ENCODE measurements at places on chromosomes 5 and 9.

DNA sequence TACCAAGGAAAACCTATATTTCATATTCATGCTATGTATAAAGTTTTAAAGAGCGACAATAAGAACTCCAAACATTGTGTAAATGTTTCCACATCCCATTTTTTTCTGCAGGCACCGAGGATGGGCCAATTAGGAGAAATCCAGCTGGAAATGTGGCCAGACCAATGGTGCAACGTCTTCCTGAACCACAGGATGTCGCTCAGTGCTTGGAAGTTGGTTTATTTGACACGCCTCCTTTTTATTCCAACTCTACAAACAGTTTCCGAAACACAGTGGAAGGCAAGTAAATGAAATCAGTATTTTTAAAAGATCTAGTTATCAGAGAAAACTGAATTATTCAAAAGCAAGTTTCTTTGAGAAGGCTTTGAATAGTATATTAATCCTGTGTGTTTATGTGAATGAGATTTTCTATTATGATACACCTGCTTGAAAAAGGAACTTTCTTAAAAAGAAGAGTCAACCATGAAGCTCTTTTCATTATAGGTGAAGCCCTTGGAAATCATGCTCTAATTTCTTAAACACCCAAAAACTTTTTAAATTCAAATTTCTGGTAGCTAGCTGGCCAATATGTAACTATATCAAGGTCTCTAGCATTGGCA lies 9.1 kb downstream of the TYRP1 start:
- no peak for DNase-seq

DNA sequence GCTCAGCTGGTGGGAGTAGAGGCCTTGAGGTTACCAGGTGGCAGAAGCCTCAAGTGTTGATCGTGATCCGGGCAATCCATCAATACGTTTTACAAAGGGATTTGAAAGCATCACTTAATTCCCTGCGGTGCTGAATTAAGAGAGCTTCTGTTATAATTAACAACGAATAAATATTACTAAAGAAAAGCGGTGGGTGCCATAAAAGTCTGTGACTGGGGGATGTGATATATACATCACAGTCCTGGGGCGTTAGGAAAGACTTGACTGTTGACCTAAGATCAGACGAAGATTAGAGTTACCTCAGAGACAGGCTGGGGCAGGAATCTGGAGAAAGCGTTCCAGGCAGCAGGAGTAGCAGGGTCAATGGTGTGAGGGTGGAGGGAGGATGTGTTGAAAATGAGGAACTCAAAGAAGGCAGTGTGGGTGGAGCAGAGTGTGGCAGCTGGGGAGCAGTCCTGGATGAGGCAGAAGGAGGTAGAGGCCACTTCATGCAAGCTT lies 6.7 kb upstream of the C5orf63 start:
- no peak for DNase-seq

- DNase-seq, result no peak
Observed at GRCh38 chr5:122877518-122877917, 32.1 kb downstream of the SNX24 start.

DNA sequence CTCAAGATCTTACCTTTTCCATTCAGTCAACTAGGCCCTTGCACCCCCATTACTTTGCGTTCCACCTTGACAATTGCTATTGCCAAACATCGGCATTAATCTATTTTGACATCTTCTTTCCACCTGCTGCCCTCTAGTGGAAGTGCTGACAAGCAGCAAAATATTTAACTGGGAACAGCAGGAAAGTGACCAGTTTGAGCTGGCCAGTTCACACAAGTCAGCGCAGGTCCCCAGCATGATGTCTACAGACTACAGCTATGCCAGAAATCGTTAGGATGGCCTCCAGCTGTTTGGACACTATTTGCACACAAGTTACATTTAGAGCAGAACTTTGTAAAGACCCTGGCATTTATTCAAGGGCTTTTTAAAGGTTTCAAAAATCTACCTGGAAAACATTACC lies 160.1 kb downstream of the GHR start:
- DNase-seq, result peak; percentile 45

GRCh38 chr5:58054018-58054417 lies 405.9 kb downstream of the PLK2 start:
- DNase-seq, result no peak

DNA sequence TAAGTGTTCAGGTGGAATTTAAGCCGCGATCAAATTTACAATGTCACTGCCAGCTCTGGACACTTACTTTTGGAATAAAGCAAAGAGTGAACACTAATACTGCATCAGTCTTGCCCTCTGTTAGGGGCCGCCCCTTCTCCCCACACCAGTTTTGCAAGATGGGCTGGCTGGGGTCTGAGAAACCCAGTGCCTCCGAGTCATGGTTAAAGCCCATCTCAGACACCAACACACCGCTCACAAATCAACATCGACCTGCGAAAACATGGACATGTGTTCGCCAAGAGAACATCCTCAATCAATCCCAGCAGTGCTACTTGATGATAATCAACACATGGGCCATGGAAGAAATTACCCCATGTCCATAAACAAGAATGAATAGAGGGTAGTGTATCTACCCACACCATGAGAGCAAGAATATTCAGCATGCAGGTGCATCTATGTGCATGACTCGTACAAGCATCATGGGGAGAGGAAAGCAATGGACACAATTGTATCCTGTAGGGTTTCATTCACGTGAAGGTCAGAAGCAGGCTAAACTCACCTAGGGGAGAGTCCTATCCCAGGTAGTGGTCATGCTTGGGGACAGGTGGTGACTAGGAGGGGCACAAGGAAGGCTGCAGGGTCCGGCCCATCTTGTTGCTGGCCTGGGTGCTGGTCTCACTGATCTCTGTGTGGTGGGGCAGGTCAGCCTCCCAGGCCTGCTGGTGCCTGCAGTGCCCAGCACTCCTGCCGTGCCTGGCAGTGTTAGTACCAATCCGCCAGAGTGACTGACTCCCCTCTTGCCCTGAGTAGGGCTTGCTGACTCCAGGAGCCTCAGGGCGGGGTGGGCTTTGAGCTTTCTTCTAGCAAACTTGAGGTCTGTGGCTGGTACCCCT lies 5.0 kb downstream of the S1PR3 start:
- no peak for DNase-seq

DNA sequence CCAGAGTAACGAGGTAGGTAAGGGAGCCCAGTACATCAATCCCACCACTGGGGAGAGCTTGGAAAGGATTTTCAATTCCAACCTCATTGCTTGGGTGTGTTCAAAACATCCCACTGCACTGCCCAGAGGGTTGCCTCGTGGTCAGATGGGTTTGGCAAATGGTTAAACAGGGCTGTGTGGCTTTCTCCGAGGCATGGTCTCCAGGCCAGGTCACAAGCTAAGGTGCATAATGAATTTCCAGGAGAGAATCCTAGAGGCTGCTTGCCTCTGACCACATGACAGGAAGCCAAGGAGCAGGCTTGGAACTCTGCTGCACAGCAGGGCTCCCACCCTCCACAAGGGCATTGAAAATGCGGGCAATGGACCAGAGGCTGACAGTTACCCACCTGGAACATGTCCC lies 51.6 kb downstream of the DAP start:
- no peak for DNase-seq

DNA sequence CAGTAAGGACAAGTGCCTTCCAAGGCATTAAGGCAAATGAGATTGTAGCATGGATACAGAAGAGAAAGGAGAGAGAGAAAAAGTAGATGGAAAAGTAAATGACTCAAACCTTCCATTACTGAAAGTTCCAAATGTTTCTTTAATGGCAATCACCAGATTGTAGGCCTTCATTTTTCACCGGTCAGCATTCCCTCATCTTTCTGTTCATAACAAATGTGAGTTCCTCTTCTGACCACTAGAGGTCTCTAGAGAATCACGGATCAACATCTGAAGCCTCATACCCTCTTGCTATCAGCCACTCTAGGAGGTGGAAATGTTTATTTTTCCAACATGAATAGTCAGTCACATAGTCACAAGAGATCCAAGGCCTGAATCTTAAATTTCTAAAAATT lies 73.6 kb upstream of the RPS23 start:
- peak; percentile 18 for DNase-seq

DNA sequence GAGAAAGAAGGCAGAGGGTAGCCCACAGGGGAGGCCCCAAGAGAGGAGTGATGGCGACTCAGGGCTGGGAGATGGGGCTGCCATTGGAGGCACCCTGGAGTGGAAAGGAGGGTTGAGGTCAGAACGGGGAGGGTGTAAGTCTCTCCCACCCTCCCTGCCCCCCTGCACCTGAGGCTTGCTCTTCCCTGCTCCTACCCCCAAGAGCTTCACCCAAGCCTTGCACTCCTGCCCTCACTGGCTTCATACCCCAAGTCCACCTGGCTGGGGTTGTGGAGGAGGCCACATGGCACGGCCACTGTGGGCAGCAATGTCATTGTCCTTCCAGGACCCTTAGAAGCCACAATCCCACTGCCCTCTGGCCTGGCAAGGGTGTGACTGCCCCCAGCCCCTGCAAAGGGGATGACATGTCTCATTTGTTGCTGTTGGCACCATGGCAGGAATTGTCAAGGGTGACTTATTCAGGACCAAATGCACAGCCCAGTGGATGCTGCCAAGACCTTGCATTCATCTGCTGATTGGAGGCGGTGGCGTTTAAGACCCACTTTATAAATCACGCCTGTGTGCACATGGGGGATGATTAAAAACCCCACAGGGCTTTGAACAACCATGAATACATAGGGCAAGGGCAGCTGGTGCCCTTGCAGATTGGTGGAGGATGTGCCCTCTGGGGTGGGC lies 47.6 kb upstream of the RNU6ATAC start:
- no peak for DNase-seq

GRCh38 chr5:150323092-150323491 lies 20.4 kb upstream of the ARSI start:
- DNase-seq, result no peak

DNA sequence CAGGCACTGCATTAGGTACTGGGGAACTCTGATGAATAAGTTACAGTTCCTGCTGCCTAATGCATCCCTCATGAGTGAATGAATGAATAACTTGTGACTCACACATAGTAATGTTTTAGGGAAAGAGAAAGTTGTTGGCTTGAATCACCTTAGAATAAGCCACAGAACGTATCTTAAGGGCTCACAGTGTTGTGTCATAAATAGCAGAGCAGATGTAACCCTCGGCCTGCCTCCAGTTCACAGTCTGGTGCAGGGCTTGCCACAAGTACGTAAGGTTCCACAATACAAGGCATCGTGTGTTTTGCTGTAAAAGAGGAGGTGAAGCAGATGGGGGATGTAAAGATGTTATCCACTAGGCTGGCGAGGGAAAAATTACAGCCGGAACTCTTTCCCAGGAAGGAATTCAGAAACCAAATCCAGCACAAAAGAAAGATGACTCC lies 218.7 kb downstream of the TRPM3 start:
- no peak for DNase-seq

DNA sequence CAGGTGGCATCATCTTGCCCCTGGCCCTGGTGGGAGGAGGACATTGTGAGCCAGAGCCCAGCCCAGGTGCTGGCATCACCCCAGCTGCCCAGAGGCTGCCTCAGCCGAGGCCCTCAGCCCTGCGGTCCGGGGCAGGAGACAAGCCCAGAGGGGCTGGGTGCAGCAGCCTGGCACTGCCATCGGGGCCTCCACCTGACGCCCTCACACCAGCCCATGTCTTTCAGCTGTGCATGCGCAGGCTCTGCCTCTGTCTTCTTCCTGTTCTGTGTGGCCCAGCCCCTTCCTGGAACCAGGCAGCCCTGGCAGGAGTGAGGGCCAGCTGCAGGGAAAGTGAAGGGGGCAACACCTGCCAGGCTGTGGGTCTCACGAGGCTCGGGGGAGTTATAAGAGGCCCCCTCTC lies 4.8 kb upstream of the CEL start:
- no peak for DNase-seq

DNA sequence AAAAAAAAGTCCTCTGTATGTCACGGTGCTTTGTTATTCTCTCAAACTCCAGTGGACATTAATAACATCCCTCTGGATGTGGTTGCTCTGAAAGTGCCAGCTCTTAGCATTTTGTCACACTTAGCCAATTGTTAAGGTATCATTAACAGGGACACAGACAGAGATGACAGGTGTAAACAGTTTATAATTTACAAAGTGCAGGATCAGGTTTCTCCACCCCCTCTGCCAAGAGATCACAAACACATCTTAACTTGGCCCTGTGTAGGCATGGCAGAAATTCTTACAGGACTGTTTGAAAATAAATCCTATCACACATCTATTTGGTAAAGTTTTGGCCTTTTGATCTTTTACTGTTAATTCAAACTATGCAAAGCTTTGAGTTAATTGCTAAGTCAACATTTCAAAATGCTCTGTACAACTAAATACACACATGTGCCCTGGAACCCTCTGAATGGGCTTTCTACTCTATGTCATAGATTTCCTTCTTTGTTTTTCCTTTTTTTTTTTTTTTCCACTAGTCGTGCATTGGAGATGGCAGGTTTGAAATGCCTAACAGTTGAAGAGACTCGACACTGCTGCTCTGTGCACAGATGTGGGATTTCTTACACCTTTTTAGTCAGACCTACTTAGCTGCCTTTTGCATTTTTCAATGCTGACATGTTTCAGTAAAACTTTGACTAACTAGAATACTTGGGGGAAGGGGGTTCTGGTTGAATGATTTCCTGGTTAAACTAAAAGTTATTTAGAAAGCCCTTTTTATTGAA lies 41.7 kb downstream of the SEMA6A start:
- no peak for DNase-seq

GRCh38 chr5:26645659-26646058 lies 392.7 kb downstream of the CDH9 start:
- no peak for DNase-seq

GRCh38 chr5:43556857-43557542 lies at the start of gene PAIP1:
TSS of gene PAIP1 (minus strand) at chr5:43557077. CDS start at chr5:43556846, 231 bp downstream.
- DNase-seq, result peak; percentile 79

DNA sequence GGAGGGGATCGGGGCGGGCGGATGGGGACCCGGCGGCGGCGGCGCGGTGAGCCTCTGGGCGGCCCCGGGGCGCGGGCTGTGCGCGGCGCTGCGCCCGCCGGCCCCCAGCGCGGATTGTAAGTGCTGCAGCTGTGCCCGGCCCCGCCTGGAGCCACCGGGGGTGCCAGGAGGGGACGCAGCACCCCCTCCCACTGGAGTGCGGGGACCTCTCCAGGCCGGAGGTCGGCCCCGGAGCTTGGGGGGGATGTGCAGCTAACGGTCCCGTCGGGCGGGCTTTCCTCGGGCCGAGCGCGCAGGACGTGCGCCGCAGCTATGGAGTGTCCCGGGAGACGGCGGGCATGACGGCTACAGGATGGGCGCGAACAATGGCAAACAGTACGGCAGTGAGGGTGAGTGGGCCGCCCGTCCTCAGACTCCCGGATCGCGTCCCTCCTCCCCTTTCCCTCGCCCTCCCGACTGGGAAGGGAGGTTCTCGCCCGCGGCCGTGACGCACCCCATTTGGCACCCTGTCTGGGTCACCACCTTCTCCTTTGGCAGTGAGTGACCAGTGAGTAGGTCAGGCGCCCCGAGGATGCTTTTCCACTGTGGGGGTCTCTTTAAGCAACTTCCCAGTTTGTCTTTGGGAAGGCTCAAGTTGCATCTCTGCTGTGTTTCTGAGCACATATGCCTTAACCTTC lies 483 bp downstream of the FBXL7 start:
- no peak for DNase-seq

- no peak for DNase-seq
Observed at GRCh38 chr9:129714511-129715061, 38.3 kb downstream of the PTGES start.
